ENCODE measurements at places on chromosomes 1 and 21.

DNA sequence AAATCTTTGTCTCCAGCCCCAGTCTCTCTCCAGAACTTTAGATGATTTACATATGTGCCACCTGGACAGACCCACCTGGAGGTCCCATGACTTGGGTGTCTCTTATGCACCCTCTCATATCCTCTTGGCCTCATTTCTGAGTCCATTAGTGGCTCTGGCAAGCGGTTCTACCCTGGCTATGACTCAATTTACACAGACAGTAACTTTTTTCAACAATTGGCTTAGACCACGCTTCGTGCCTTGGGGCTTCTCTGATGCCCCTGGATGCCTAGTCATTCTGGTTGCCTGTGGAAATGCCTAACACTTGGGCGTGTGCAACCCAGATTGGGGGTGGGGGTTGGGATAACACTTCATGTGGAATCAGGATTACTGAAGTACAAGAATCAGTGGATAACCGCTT is 57.1 kb upstream of the GADD45A start:
- DNase-seq = no peak
- H3K27me3 ChIP-seq = no peaks in the 10 kb centered on the region
- H3K36me3 ChIP-seq = no peaks in the 10 kb centered on the region
- no peak overlapping the region for H3K27ac ChIP-seq

DNA sequence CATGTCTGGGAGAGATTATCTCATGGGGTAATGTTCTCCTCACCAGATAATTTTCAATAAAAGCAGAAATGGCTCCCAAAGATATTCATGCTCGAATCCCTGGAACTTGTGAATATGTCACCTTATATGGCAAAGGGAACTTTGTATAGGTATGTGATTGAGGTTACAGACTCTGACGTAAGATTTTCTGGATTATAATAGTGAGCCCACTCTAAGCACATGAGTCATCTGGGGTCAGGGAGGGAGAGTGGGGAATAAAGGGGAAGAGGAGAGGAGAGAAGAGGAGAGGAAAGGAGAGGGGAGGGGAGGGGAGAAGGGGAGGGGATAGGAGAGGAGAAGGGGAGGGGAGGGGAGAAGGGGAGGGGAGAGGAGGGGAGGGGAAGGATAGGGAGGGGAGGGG is 1193.9 kb downstream of the PLA2G4A start:
- no peaks in the 10 kb centered on the region for H3K4me1 ChIP-seq
- H3K27me3 ChIP-seq = no peaks in the 10 kb centered on the region
- no peak overlapping the region for H3K27ac ChIP-seq
- H3K4me3 ChIP-seq = no peak overlapping the region
- no peaks in the 10 kb centered on the region for H3K36me3 ChIP-seq
- DNase-seq = no peak

DNA sequence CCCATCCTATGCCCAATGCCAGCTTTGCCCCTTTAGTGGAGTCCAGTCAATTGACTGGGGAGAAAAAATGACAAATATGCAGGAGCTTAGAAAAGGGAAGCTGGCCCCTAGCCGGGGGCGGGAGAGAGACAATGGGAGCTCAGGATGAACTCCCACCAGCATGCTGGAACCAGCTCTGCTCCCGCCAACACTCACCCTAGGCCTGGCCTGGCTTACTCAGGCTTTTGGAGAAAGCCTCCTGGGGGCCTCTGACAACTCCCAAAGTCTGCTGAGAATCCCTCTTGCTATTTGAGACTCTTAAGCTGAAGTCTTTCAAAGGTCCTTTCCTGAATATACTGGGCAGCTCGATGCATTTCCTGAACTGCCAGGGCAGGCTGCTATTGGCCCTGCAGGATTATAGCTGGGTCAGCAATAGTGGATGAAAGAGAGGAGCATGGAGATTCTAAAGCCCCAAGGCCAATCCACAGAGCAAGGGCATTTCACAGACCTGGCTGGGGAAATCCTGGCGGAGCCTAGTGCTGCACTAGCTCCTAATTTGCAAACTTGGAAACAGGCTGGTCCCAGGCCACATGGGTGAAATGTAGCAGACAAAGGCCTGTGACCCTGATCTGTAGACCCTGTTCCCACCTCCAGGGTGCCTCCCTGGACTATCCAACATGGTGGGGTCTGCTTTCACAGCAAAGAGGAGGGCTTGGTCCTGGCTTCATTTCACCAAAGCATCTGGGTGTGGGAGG is 35.7 kb upstream of the CLSTN1 start:
- no peak overlapping the region for H3K27ac ChIP-seq
- peaks cover 4% of the 10 kb centered on the region for H3K36me3 ChIP-seq
- no peak for DNase-seq

GRCh38 chr1:25924454-25924853 is 18.2 kb upstream of the STMN1 start:
- H3K4me3 ChIP-seq = no peak overlapping the region
- H3K36me3 ChIP-seq = peaks cover 4% of the 10 kb centered on the region
- peaks cover 38% of the 10 kb centered on the region for H3K27me3 ChIP-seq
- H3K4me1 ChIP-seq = peaks cover 25% of the 10 kb centered on the region
- no peak for DNase-seq

DNA sequence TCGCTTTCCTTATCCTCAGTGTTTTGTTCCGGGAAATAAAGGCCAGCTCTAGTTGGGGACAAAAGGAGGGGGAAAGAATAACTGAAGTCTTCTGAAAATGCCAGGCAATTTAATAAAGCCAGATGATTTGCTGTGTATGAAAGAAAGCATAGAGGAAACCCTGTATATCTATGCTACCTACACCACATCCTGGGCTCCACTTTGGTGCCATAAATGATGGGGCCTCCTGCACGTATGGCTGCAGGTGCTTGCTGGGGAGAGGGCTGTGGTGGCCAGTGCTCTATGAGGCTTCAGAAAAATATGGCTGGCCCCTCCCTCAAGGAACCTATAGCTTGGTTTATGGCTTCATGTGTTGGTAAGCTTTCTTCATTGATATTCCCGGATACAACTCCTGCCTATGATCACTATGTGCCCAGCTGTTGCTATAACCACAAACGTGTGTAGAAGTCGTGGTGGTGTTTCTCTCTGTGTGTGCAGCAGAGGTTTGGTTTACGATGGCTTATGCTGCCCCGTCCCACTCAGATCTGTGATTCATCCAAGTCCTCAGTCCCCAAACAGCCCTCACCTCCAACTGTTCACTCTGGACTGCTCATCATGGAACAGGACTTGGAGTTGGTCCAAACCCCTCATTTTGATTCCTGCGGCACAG is 59.5 kb downstream of the BACE2 start:
- H3K27me3 ChIP-seq = no peaks in the 10 kb centered on the region
- H3K4me3 ChIP-seq = no peak overlapping the region
- H3K27ac ChIP-seq = peak overlapping the region; percentile 10
- peaks cover 8% of the 10 kb centered on the region for H3K4me1 ChIP-seq

GRCh38 chr1:169999331-169999741 is 75.2 kb downstream of the KIFAP3 start:
- no peak overlapping the region for H3K4me3 ChIP-seq
- DNase-seq = no peak
- H3K27me3 ChIP-seq = no peaks in the 10 kb centered on the region
- no peak overlapping the region for H3K27ac ChIP-seq

GRCh38 chr1:80918380-80918779 is 882.4 kb upstream of the ADGRL2 start:
- H3K4me3 ChIP-seq = no peak overlapping the region
- no peak overlapping the region for H3K27ac ChIP-seq
- H3K4me1 ChIP-seq = no peaks in the 10 kb centered on the region
- no peaks in the 10 kb centered on the region for H3K36me3 ChIP-seq
- no peak for DNase-seq

DNA sequence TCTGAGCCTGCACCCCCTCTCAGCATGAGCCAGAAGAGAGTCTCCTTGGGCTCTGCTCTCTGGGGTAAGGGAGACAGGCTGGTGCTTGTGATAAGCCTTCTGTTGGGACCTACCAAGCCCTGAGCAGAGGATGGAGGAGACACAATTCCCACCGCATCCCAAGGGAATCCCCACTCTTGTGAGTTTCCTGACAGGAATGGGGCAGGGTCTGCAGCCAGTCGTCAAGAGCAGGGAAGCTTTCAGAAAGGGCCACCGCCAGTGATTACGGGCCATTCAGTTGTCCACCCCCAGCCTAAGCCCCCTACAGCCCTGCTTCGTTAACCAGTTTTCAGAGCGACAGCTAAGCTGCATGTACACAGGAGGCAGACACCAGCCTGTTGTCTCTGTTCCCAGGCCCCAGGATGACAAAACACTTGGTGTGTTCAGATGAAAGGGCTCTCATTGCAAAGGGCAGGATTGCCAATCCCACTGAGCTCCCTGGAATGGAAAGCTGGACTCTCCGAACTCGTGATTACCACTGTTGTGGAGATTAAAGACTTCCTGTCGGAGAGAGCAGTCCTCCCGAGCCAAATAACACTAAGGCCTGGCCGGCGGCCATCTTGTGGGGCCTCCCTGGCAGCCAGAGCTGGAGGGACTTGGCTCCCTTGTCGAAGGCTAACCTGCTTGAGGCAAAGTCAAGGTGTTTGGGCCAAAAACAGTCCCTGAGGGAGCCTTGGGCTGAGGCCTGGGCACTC is 37.4 kb upstream of the SLC30A1 start:
- DNase-seq = no peak
- H3K4me1 ChIP-seq = peaks cover 3% of the 10 kb centered on the region
- no peaks in the 10 kb centered on the region for H3K27me3 ChIP-seq
- no peak overlapping the region for H3K4me3 ChIP-seq
- no peak overlapping the region for H3K27ac ChIP-seq

DNA sequence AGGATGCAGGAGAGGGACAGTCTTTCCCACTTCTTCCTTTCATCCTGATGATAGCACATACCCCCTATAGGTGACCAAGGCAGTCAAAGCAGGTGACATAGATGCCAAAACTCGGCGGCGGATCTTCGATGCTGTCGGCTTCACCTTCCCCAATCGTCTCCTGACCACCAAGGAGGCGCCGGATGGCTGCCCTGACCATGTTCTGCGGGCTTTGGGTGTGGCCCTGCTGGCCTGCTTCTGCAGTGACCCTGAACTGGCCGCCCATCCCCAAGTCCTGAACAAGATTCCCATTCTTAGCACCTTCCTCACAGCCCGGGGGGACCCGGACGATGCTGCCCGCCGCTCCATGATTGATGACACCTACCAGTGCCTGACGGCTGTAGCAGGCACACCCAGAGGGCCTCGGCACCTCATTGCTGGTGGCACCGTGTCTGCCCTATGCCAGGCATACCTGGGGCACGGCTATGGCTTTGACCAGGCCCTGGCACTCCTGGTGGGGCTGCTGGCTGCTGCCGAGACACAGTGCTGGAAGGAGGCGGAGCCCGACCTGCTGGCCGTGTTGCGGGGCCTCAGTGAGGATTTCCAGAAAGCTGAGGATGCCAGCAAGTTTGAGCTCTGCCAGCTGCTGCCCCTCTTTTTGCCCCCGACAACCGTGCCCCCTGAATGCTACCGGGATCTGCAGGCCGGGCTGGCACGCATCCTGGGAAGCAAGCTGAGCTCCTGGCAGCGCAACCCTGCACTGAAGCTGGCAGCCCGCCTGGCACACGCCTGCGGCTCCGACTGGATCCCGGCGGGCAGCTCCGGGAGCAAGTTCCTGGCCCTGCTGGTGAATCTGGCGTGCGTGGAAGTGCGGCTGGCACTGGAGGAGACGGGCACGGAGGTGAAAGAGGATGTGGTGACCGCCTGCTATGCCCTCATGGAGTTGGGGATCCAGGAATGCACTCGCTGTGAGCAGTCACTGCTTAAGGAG is 2.9 kb downstream of the NCDN start:
- H3K27me3 ChIP-seq = no peaks in the 10 kb centered on the region
- DNase-seq = no peak
- H3K27ac ChIP-seq = no peak overlapping the region

DNA sequence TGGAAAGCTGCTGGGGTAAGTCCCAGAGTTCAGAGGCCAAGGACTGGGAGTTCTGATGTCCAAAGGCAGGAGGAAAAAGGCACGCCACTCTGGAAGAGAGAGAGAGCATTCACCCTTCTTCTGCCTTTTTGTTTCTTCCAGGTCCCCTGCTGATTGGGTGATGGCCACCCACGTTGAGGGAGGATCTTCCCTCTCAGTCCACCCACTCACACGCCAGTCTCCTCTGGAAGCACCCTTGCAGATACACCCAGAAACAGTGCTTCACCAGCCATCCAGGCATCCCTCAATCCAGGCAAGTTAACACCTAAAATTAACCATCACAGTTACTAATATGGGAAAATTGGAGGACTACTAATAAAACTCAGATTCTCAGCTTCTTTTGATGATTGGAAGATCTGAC is 66.1 kb upstream of the PARP1 start:
- H3K27me3 ChIP-seq = peaks cover 12% of the 10 kb centered on the region
- DNase-seq = no peak
- H3K36me3 ChIP-seq = no peaks in the 10 kb centered on the region
- no peak overlapping the region for H3K4me3 ChIP-seq

- DNase-seq = no peak
- no peaks in the 10 kb centered on the region for H3K36me3 ChIP-seq
- no peak overlapping the region for H3K4me3 ChIP-seq
- no peaks in the 10 kb centered on the region for H3K27me3 ChIP-seq
- no peak overlapping the region for H3K27ac ChIP-seq
Observed at GRCh38 chr1:87787551-87787950, 458.9 kb downstream of the LMO4 start.

DNA sequence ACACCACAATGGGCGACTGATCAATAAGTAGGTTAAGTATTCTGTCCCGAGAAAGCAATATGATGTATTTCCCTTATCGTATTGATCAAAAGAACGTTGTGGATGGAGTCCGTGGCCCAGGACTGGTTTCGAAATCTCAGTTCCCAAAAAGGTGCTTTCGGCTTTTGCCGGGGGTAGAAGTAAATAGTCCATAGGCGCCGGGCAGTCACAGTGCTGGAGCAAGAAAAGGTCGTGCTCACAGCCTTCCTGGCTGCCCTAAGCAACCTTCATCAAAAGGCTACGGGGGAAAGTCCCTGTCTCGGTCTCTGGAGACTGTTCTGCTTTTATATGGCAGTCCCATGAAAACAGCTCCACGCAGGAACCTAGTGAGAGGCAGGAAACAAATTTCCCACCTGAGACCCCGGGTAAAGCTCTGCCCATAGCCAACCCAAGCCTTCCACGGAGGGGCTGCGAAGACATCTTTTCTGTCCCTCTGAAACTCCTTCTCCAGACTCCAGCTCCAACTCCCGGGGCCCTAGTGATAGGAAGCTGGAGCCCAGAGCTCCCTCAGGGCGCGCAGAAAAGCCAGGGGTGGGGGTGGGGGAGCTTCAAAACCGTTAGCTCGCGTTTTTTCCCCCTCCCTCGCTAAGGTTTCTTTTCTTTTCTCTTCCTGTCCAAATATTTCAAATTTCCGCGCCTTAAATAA is 7.0 kb downstream of the CDKN2C start:
- peak overlapping the region; percentile 81 for H3K4me3 ChIP-seq
- peaks cover 42% of the 10 kb centered on the region for H3K36me3 ChIP-seq
- peaks cover 56% of the 10 kb centered on the region for H3K27me3 ChIP-seq
- H3K4me1 ChIP-seq = peaks cover 37% of the 10 kb centered on the region
- peak; percentile 12 for DNase-seq

DNA sequence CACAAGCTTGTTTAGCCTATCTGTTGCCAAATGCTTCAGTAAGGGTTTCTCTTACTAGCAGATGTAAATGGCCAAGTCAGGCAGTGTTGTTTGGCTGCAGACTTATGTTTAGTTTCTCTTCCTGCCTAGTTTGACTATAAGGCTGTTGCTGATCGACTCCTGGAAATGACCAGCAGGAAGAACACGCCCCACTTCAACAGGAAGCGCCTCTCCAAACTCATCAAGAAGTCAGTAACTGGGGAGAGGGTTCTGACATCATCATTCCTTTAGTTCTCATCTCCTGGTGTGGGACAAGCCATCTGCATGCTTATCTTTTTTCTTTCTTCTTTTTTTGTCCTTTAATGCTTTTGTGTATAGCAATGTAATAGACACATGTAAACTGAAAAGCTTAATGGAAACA is 25.1 kb downstream of the RRP1B start:
- H3K27ac ChIP-seq = peak overlapping the region; percentile 27
- H3K4me1 ChIP-seq = peaks cover 13% of the 10 kb centered on the region
- no peak overlapping the region for H3K4me3 ChIP-seq
- no peak for DNase-seq
- peaks cover 53% of the 10 kb centered on the region for H3K36me3 ChIP-seq
